ENCODE measurements at places on chromosomes 1 and 21.
A peak's percentile ranks its signal among the peaks of the same experiment; 100 is the strongest.

GRCh38 chr1:232969799-232970198 lies 19.4 kb downstream of the NTPCR start:
- DNase-seq: no peak
- H3K36me3 ChIP-seq: peaks cover 37% of the 10 kb centered on the region
- peaks cover 5% of the 10 kb centered on the region for H3K4me1 ChIP-seq

DNA sequence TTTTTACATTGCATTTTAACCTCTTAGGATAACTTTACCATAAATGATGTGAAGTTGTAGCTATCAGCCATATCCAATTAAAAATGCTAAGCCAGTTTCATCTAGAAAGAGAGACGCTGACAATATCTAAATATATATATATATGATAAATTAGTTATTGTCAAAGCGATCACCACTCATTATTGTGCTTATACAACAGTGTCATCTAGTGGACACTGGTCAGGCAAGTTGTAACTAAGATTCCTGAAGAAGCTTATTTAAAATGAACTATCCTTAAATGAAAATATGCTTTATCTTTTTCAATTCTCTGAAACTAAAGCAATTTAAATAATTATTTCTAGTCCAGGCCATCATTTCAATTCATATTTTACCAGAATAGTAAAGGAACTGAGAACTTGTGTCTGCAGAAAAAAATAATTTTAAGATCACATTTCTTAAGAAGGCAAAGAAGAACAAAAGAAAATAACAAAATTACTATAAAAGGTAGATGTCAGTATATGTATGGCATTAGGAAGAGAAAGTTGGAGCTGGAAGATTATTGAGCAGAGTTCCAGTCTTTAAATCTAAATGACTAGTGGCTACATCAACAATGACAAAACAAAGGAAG lies 193.3 kb upstream of the SNX7 start:
- no peak overlapping the region for H3K27ac ChIP-seq
- no peaks in the 10 kb centered on the region for H3K36me3 ChIP-seq
- no peaks in the 10 kb centered on the region for H3K27me3 ChIP-seq
- H3K4me3 ChIP-seq: no peak overlapping the region

DNA sequence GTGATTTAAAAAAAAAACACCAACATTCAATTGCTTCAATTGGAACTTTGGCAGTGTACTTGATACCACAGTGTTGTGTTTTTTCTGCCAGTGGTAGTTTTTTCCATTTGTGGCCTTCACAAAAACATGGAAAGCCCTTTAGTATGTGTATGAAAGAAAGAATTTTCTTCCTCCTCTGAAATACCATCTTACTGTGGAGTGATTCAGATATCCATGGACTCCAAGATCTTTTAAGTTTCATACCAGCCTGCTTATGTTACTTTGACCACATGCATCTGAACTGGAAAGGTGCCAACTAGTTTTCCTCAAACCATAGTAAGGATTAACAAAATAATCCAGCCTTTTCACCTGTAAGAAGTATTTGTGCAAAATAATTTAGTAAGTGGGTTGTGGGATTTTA lies 3.4 kb downstream of the PPP2R5A start:
- peaks cover 4% of the 10 kb centered on the region for H3K36me3 ChIP-seq
- peak overlapping the region; percentile 2 for H3K27ac ChIP-seq
- no peak for DNase-seq
- H3K4me3 ChIP-seq: no peak overlapping the region
- peaks cover 24% of the 10 kb centered on the region for H3K4me1 ChIP-seq

- DNase-seq: no peak
- peaks cover 19% of the 10 kb centered on the region for H3K27me3 ChIP-seq
- peak overlapping the region; percentile 24 for H3K4me3 ChIP-seq
- no peaks in the 10 kb centered on the region for H3K36me3 ChIP-seq
- H3K27ac ChIP-seq: peak overlapping the region; percentile 71
Measured at GRCh38 chr21:42063191-42063570, 7.9 kb upstream of the UMODL1 start.
